ENCODE measurements at places on chromosomes 1 and 21.

DNA sequence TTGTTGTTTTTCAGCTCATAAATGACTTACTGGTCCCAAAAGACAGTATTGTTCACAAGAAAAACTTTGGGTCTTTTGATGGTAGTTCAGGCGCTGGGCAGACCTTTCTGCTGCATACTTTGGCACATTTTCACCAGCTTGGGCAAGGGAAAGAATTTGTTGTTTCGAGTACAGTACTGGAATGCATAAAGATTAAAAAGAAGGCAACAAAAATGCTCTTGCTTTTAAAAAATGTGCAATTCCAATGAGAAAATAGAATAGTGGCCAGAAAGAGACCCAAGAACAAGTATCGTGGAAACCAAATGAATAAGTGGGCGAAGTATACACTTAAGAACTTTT is 56.0 kb downstream of the CLIC6 start:
- no peak for DNase-seq

DNA sequence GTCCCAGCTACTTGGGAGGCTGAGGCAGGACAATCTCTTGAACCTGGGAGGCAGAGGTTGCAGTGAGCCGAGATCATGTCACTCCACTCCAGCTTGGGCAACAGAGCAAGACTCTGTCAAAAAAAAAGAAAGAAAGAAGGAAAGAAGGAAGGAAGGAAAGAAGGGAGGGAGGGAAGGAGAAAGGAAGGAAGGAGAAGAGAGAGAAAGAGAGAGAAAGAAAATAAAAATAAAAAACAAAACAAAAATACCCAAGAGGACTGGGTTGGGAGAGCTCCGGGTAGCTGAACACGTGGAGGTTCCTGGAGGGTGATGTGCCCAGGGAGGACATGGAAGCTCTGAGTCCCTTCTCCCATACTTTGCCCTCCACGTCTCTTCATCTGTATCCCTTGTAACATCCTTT is 45.7 kb upstream of the CITED4 start:
- no peak for DNase-seq

- no peak for DNase-seq
Measured at GRCh38 chr1:157542676-157543075, 9.6 kb downstream of the FCRL5 start.

GRCh38 chr1:193589597-193590040 is 403.2 kb upstream of the B3GALT2 start:
- DNase-seq, result no peak

DNA sequence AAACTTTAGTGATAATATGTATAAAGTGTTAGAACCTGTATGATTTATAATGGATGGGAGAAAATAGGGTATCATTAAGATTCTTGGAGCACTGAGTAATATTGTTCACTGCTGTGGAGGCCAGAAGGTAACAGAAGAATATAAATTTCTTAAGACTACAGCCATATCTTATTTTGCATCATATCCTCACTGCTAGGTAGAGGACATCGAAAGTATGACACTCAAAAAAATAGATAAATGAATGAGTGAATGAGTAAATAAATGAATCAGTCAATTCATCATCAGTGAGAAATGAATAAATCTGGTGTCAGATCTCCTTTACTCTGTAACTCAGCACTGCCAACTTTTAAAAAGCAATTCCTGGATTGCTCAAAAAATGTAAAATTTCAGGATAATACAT is 33.2 kb downstream of the RGS13 start:
- DNase-seq, result no peak

DNA sequence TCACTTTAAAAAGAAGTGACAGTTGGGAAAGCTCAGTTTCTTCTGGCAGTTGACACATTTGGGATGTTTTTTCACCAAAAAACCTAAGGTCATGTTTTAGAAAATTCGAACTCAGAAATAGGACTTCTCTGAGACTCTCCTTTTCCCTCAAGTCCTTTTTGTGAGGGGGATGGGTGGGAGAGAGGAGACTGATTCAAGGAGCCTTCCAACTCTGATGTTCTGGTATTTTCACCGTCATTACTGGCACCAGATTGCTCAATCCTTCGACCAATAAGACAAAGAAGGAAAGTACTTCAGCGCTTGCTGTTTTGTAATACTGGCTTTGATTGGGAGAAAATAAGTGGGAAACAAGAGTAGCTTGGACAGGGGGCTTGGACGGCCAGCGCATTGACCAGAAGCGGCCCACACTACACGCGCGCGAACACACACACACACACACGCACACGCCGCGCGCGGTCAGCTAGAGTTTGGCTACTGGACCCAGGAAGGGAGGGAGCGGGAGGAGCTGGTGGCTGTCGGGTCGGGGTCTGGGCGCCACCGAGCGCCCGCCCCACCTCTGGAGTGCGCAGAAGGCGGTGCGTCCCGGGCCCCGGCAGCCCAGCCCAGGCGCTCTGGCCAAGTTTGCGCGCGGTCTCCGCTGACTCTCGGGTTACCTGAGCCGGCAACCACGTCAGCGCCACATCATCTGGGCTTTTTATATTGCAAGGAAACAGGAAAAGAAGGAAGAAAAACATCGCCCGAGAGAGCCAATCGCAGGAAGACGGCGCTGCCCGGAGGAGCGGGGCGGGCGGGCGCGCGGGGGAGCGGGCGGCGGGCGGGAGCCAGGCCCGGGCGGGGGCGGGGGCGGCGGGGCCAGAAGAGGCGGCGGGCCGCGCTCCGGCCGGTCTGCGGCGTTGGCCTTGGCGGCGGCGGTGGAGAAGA is at the start of gene KCNK1:
TSS of gene KCNK1 (plus strand) at position 855 of the 921 bp plus-strand sequence. CDS start at position 921, 66 bp downstream.
- DNase-seq, result no peak

- no peak for DNase-seq
Measured at GRCh38 chr1:203088441-203088840, 2.6 kb upstream of the MYOG start.

DNA sequence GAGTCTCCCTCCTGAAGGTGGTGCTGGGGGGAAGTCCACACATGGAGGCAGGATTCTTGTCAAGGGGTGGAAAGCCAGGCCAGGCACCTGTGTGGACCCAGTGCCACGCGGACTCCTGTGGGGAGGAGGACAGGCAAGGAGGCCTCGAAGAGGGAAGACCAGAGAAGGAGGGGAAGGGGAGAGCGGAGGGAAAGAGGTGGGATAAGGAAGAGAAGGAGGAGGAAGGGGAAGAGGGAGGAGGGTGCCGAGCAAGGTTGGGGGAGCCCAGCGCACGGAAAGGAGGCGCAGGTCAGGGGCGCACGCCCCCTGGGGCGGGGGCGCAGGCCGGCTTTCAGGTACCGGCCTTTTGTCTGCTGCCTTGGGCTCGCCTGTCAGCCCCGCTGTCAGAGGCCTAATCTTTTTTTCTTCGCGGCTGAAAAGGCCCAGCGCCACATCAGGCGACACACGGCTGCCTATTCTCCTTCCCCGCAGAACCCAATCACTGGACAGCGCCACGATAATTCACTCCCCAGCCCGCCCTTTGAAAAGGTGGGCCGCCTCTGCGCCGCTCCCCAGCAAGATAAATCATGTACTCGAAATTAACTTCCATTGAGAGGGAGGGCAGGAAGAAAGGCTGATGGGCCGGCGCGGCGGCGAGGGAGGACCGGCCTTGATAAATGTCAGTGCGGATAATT is 42.5 kb downstream of the PRDM16 start:
- no peak for DNase-seq

DNA sequence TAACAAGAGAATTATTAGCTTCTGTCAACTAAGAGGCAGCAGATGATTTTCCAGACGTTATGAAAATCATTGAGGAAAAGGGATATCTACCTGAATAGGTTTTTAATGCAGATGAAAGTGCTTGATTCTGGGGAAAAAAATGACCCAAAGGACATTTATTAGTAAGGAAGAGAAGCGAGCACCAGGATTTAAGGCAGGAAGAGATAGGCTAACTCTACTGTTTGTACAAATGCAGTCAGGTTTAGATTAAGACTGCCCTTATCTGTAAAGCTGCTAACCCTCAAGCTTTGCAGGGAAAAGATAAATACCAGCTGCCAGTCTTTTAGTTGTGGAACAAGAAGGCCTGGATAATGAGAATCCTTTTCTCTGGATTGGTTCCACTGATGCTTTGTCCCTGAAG is 33.0 kb upstream of the LRIG2 start:
- DNase-seq, result no peak

GRCh38 chr1:20546637-20547036 is 5.7 kb upstream of the FAM43B start:
- DNase-seq, result no peak

DNA sequence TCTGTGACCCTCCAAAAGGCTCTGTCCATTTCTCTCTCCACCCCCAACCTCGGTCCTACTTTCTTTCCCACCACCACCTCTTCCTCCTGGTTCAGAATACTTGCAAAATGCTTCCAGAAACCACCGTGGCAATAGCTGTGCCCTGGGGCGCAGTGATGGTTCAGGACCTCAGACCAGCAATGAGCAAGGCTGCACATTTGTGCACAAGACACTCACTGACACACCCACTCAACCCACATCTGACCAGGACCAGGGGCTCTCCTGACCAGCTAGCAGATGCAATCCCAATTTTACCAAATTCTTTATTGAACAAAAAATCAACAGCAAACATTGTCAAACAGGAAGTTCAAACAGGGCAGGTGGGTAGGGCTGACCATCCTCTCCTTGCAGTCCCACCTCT is 25.7 kb downstream of the SPOCD1 start:
- no peak for DNase-seq

- DNase-seq, result no peak
Measured at GRCh38 chr1:219837274-219837993, 90.9 kb downstream of the SLC30A10 start.

DNA sequence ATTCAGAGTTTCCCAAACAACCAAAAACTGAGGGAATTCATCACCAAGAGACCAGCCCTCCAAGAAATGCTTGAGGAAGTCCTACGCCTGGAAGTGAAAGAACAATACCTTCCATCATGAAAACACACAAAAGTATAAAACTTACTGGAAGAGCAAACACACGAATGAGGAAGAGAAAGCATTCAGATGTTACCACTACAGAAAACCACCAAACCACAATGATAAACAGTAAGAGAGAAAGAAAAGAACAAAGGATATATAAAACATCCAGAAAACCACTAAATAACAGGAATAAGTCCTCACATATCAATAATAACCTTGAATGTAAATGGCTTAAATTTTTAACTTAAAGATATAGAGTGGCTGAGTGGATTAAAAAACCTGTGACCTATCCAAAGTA is 58.5 kb upstream of the BCL10 start:
- DNase-seq, result no peak

GRCh38 chr1:172585861-172586260 is 52.9 kb downstream of the SUCO start:
- no peak for DNase-seq

- no peak for DNase-seq
Measured at GRCh38 chr1:198124673-198125072, 32.1 kb upstream of the NEK7 start.

DNA sequence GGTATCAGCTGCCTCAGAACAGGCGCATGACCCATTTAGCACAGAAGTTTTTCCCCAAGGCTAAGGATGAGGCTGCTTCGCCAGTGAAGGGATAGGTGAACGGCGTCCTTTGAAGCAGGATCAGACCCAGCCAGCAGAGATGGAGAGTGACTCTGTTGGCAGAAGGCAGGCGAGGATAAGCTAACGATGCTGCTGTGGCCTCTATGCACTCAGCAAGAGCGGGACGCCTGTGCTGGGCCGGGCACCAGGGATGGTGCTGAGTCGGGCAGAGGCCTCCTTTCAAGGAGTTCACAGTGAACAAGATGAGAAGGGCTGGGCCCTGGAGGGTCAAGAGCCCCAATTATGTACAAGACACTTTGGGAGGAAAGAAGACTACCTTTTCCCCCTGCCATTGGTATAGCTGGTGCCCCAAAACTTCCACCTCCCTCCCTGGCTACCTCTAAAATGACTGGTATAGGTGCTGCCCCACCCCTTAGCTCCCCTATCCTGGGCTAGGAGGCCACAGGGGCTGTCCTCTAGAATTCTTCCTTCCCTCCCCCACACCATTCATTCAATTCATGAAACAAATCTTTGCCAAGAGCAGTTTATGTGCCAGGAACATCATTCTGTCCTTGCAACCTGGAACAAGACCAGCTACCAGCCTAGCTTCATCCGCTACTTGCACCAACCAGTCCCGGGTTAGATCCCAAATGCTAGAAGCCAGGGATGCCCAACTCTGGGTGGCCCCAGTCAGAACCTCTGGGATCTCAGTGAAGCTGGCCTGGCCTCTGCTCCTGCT is 7.5 kb downstream of the XKR8 start:
- DNase-seq, result no peak

- DNase-seq, result no peak
Measured at GRCh38 chr1:1563688-1564087, 11.0 kb downstream of the SSU72 start.

DNA sequence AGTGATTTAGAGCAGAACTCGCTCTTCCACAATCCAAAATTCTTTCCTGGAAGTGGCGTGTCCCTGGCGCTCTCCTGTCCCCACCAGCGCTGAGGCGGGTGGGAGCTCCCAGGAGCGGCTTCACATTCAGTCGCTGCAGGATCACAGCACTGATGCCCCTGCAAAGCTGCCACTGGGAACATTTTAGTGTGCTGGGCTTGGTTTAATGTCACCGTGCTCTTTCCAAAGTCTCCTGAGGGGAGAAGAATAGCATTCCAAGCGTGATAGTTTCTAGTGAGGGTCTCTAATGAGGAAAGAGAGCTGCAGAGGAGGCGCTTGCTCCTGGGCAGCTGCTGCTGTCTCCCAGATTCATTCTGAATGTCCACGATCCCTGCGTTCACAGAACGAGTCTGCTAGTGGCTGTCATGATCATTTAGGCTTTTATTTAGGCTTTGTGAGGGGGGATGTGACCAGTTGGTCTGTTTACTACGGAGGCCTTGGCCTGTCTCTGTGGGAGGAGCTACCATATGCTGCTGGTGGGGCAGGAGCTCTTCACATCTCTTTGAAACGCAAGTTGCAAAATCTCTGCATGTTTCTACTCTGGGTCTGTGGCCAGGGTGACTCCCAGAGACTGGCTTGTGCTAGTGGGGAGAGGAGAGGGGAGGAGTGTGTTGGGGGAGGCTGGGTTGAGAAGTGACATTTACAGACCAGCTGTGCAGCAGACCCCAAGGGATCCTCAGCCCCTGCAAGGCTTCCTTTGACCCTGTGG is 23.4 kb downstream of the OLFML3 start:
- DNase-seq, result no peak

DNA sequence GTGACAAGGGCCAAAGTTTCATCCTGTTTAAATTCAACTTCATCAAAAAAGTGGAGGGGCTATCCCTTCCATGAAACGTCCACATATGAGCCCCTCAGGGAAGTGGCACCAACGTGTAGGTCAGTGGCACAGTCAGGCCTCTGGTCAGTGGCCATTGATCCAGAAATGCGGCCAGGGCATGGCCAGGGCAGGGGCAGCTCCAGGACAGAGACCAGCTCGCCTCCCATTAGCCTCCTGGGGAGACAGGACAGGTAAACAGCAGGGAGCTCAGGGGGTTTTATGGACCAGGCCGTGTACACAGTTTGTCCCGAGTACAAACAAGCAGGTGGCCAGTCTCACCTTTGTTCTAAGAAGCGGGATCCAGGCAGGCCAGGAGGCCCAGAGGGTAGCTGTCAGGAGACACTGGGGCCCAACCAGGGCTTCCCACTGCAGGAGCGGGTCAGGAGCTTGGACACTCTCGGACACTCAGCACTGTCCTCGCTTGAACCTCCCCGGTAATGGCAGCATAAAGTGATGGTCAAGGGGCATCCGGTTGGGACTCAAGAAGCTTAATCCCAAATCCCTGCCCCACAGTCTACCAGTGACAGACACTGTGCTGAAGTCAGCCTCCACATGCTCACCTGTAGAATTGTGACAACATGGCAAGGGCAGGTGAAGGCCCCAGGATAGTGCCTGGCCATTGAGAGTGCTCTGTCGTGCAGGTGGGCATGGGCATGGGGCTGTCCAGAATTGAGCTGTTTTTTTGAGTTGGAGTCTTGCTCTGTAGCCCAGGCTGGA is 144.1 kb upstream of the ERRFI1 start:
- no peak for DNase-seq

GRCh38 chr1:92184632-92185031 is 33.1 kb upstream of the C1orf146 start:
- DNase-seq, result no peak

Measured in activated naive CD4-positive, alpha-beta T cell treated with anti-CD3 and anti-CD28 coated beads, Interleukin-2, amount 10 ng/mL, durations not matched to agents 7 days and 5 days (primary cell).